GM23338 (cell line): ENCODE measurements at places on chromosomes 1 and 21. TPM values are rescaled to one million over a fixed set of nuclear protein-coding genes. Genes with fewer than 3 reads are reported as not detected.

Gene DNASE2B
- polyA plus RNA-seq = not detected in 2 replicates

Gene KANK4
- 0.31 and 0.49 TPM in 2 replicates for polyA plus RNA-seq

Gene OR2T8
- 0.40 TPM in 1 of 2 replicates, not detected in the other for polyA plus RNA-seq

Gene INTS3
- 21.5 and 22.7 TPM in 2 replicates for polyA plus RNA-seq

Gene STYXL2
- polyA plus RNA-seq = 0.23 and 0.40 TPM in 2 replicates

Gene ARHGAP30
- 0.45 and 1.0 TPM in 2 replicates for polyA plus RNA-seq

Gene HES4
- polyA plus RNA-seq = 6.7 and 7.9 TPM in 2 replicates

Gene GLIS1
- 0.12 and 0.26 TPM in 2 replicates for polyA plus RNA-seq

Gene MX2
- polyA plus RNA-seq = 5.4 and 6.1 TPM in 2 replicates

Gene ZC3H12A
- 7.3 and 9.0 TPM in 2 replicates for polyA plus RNA-seq

Gene IL20
- not detected in 2 replicates for polyA plus RNA-seq

Gene DOP1B
- 2.8 and 4.9 TPM in 2 replicates for polyA plus RNA-seq

Gene PSMA5
- polyA plus RNA-seq = 107 and 126 TPM in 2 replicates

Gene RXRG
- polyA plus RNA-seq = not detected in 2 replicates

Gene ST6GALNAC3
- polyA plus RNA-seq = 4.7 and 5.5 TPM in 2 replicates

Gene RGS13
- polyA plus RNA-seq = not detected in 2 replicates

Gene BCL2L15
- 0.40 TPM in 1 of 2 replicates, not detected in the other for polyA plus RNA-seq

Gene TPTE
- polyA plus RNA-seq = not detected in 2 replicates

Gene SLAMF7
- 0.11 and 0.14 TPM in 2 replicates for polyA plus RNA-seq

Gene IL22RA1
- 0.11 TPM in 1 of 2 replicates, not detected in the other for polyA plus RNA-seq

Gene DNAJC8
- polyA plus RNA-seq = 208 and 210 TPM in 2 replicates

Gene GFI1
- polyA plus RNA-seq = 0.12 TPM in 1 of 2 replicates, not detected in the other

Gene PLA2G2C
- not detected in 2 replicates for polyA plus RNA-seq

Gene OSCP1
- 2.6 and 3.0 TPM in 2 replicates for polyA plus RNA-seq

Gene OR2W3
- polyA plus RNA-seq = 0.31 TPM in 1 of 2 replicates, not detected in the other

Gene PAQR6
- 2.4 and 2.6 TPM in 2 replicates for polyA plus RNA-seq

Gene TSPAN1
- not detected in 2 replicates for polyA plus RNA-seq

Gene ADORA3
- polyA plus RNA-seq = not detected in 2 replicates

Gene KCNC4
- polyA plus RNA-seq = 3.4 and 3.5 TPM in 2 replicates

Gene SPRR5
- polyA plus RNA-seq = not detected in 2 replicates

Gene MATN1
- 0.08 and 0.21 TPM in 2 replicates for polyA plus RNA-seq

Gene SPRR2F
- polyA plus RNA-seq = 0.44 and 0.57 TPM in 2 replicates

Gene SPATA21
- polyA plus RNA-seq = not detected in 2 replicates

Gene ACTA1
- polyA plus RNA-seq = 13.0 and 16.3 TPM in 2 replicates

Gene CDA
- polyA plus RNA-seq = 13.6 and 16.4 TPM in 2 replicates

Gene RIPPLY3
- polyA plus RNA-seq = 2.8 and 3.1 TPM in 2 replicates

Gene TMEM54
- 8.8 and 11.2 TPM in 2 replicates for polyA plus RNA-seq
